ENCODE measurements at places on chromosomes 1 and 21.
A peak's percentile ranks its signal among the peaks of the same experiment; 100 is the strongest.

- no peak for DNase-seq
These were observed 7.4 kb downstream of the NR5A2 start for GRCh38 chr1:200034761-200035396.

DNA sequence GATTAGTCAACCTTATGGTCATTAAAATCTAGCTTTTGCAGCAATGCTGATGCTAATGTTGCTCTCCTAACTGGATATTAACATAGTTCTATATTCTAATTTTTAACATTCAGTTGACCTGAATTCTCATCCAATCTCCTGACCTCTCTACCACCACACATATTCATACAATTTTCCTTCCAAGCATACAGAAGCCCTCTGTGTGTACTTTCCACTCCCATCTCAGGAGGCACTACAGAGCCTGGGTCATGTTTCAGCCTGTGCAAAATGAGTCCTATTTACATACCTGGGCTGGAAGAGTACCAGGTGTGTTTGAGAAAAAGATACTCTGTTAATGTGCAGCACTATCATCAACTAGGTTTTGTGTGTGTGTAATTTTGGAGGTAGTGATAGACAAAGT is 486.3 kb downstream of the NEGR1 start:
- DNase-seq, result no peak

GRCh38 chr1:184298440-184299405 is 88.1 kb upstream of the C1orf21 start:
- no peak for DNase-seq

GRCh38 chr1:93339171-93339697 is 6.5 kb upstream of the DR1 start:
- no peak for DNase-seq

GRCh38 chr1:202145068-202145743 is 669 bp upstream of the ARL8A start:
- DNase-seq, result no peak

GRCh38 chr1:103788377-103788776 is 38.7 kb downstream of the AMY1C start:
- peak; percentile 8 for DNase-seq

GRCh38 chr1:5998906-5999301 is 6.7 kb upstream of the NPHP4 start:
- no peak for DNase-seq

DNA sequence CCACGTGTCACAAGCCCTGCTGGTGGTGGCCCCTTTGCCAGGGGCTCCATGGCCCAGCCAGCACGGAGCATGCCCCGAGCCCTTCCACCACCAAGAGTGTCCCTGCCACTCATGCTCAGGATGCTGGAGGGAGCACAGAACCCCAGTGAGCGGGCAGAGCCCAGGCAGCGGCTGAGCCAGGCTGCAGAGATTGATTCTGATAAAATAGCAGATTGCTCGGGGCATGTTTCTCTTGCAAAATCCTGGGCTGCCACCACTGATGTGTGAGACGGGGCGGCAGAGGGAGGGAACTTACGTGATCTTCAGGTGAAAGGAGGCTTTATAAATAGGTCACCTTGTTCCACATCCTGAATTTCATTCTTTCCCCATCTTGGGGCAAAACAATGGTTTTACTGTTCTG is 53.2 kb downstream of the SPSB1 start:
- no peak for DNase-seq

DNA sequence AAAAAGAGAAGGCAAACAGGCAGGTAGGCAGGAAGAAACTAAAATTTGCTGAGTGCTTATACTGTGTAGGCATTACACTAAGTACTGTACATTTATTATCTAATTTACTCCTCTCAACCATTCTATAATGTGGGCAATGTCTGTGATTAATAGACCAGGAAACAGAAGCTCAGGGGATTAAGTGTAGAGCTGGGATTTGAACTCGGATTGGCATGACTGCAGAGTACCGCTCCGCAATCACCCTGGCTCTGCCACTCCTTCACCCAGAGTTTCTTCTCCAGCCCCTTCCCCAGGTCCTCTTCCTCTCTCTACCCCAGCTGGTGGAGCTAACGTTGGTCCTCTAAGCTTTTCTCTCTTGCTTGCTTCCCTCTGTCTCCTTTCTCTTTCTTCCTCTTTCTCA is 11.5 kb upstream of the S100A2 start:
- DNase-seq, result no peak

- DNase-seq, result no peak
These were observed 15.0 kb downstream of the ITSN1 start for GRCh38 chr21:33657124-33657820.

DNA sequence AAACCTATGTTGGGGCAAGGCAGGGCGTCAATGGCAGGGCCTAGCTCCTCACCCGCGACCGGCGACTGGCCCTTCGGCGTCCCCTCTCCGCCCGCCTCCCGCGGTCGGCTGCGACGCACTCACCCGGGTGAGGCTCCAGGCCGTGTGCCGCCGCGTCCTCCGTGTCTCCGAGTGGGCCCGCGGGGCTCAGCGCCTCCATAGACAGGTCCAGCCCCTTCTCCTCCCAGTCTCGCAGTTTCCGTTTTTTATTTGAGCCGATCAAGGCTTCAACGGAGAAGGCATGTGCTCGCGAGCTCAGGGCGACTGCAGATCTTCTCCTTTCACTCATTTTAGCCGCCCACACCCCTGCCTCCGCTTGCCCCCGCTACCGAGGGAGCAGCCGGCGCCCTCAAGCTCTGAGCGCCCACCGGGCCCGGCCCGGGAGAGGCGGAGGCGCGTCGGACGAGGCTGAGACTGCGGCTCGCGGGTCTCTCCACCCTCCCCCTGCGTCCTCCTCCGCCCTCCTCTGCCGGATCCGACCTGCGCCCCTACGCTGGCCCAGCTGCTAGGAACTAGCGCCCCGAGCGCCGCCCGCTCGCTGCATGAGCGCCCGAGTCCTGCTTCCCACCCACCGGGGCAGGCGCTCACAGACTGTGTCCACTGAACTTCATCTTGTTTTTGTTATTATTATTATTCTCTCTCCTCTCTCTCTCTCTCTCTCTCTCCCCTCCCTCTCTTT is 516 bp downstream of the TBX15 start:
- no peak for DNase-seq

DNA sequence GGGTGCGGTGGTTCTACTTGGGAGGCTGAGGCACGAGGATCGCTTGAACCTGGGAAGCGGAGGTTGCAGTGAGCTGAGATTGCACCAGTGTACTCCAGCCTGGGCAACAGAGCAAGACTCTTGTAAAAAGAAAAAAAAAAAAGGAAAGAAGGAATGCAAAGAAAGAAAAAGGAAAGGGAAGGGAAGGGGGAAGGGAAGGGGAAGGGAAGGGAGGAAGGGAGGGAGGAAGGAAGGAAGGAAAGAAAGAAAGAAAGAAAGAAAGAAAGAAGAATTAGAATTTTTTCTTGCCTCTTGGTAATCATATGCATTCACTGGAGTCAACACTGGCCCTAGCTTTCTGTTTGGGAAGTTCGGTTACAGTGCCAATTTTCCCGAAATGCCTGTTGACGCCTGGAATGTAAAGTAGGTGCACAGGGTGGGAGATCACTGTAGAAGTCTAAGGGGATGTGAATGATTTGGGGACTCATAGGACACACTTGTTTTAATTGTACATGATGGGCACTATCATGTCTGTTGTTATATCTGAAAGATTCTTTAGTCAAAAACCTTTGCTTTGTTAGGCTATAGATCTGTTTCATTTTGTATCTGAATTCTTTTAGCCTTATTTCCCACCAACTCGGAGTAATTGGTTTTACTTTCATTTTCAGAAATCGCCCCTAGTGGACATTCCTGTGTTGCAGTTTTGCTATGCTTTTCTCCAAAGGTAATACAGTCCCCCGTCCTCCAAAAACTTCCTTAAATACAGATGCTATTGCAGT is 59.8 kb upstream of the MORC3 start:
- peak; percentile 82 for DNase-seq

GRCh38 chr1:217388522-217389065 is 242.3 kb downstream of the GPATCH2 start:
- DNase-seq, result no peak

DNA sequence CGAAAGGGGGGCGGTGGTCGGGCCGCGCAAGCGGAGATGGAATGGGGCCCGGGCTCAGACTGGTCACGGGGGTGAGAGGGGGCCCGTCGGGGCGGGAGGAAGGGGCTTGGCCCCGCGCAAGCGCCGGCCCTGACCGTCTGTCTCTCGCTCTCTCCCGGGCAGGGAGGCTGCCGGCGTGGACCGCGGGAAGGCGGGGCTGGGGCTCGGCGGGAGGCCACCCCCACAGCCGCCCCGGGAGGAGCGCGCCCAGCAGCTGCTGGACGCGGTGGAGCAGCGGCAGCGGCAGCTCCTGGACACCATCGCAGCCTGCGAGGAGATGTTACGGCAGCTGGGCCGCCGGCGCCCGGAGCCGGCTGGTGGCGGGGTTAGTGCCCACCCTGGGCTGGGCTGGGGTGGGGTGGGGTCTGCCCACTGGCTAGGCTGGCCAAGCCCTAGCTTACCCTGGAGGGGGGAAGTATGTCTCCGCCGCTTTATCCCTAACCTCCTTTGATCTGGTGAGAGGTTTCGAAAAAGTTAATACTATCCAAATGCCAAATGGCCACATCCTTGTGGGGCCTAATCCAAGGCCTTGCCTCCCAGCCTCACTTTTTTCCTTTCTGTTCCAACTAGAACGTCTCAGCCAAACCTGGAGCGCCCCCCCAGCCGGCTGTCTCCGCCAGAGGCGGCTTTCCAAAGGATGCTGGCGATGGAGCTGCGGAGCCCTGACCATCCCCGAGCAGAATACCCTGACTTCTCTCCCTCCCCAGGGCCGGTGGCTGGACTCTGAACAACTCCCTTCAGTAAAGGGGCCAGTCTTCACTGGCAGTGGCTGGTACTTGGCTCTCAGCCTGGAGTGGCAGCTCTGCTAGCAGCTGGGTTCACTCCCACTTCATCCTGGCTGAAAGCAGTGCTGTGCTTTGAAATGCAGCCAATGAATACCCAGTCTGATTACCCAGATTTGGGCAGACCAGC is 636 bp upstream of the YRDC start:
- no peak for DNase-seq

- DNase-seq, result no peak
These were observed 262.0 kb downstream of the KIF26B start for GRCh38 chr1:245416781-245417180.

DNA sequence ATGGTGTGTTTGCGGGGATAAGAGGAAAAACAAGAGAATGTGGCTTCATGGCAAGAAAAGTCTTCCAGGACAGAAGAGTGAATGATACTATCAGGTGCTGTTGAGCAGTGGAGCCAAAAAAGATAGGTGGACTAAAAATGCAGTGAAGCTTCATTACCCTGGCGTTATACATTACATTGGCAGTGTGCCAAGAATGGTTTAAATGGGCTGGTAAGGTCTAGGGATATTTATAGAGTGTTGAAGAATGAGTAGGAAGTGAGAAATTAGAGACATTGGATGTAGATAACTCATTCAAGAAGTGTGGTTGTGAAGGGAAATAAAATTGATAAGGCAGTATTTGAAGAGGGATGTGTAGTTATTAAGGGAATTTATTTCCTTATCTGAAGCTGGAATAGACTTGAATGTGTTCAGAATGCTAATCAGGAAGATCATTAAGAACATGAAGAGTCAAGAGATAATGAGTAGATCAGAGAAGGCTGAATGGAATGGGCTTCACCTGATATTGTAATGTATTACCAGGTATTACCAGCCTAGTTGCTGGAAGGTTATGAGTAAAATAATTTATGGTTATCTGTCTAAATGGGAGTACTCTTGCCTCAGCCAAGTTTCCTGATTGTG is 72.7 kb downstream of the MAST2 start:
- DNase-seq, result no peak

- peak; percentile 4 for DNase-seq
These were observed 634 bp downstream of the MYCBP start for GRCh38 chr1:38872401-38873026.

DNA sequence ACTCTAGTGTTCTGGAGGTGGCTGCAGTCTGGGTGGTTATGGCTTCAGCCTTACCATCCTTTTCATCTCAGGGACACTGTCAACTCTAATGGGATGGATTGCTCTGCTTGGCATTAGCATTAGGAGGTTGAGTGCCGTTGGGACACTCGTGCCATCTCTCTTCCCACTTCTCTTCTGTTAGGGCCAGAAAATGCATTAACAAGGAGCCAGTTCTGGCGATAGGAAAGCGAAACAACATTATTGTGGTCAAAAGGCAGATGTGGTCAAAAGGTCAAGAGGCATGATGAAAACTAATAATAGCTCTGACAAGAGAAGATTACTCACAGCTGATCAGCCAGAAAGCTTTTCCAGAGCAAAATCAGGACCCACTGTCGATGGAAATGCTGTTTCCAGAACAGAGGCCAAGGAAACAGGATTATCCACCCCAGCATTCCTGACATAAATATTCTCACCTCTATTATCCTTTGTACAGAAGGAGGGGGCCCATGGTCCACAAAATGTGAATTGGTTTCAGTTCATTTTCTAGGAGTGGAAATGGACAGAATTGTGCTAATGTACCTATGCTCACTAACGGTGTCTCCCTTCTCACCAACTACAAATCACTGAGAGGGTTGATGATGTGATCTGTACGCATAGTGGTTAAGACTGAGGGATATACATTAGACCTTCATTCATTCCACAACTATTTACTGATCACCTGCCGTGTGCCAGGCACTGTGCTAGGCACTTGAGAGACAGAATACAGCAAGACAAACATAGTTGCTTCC is 72.0 kb downstream of the ST6GALNAC5 start:
- no peak for DNase-seq

DNA sequence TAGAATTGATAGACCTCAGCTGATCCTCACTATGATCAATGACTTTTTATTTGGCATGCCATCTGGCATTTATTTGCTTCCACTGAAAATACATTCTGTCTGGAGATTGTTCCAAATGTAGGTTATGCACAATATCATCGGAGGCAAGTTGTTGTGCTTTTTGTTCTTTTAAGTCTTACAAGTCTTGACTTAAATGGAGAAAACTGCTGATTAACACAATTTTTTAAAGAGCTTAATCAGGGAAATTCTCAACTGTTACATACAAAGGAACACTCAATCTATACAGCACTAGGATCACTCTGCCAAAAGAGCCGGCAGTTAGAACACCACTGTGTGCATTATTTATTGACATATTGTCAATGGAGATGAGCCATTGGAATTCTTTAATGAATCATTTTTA is 19.2 kb downstream of the CYYR1 start:
- DNase-seq, result no peak

DNA sequence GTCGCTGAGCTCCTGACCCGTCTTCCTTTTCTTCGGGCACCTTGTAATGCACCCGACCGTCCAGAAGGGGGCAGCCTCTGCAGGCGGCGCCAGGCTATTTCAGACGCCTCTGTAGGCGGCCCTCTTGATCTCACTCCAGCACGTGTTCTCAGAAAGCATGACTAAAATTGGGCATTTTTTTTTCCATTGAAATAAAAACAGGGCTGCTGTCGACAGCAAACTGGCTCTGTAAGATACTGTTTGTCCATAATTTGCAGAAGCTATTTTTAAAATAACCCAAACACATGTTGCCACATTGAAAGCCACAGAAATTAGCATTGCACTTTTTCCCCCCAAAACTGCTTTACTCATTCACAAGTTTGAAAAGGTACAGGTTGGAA is 78.0 kb downstream of the STUM start:
- DNase-seq, result peak; percentile 55
